Activated CD4-positive, alpha-beta T cell treated with anti-CD3 and anti-CD28 coated beads for 36 hours (primary cell): ENCODE measurements at places on chromosomes 2 and 18.
A peak's percentile ranks its signal among the peaks of the same experiment; 100 is the strongest.

DNA sequence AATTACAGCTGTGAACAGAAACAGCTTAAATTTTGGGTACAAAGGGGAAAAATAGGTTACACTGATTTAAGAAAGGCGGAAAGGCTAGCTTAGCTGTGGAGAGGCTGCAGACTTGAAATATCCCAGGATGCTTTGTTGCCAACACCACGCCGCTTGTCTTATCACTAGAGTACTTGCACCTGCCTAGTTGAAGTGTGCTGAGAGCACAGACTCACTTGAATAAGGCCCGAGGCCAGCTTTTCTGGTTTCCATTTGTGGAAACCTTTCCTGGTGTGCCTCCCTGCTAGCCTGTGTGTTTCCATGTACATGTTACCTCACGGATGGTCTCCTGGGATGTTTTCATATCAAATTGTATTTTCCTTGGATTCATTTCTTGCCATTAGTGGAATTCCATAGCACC is 3.2 kb downstream of the CABLES1 start:
- H3K4me3 ChIP-seq = no peak overlapping the region
- H3K4me1 ChIP-seq = peaks cover 17% of the 10 kb centered on the region
- H3K36me3 ChIP-seq = no peaks in the 10 kb centered on the region
- DNase-seq = no peak
- no peak overlapping the region for H3K27ac ChIP-seq

DNA sequence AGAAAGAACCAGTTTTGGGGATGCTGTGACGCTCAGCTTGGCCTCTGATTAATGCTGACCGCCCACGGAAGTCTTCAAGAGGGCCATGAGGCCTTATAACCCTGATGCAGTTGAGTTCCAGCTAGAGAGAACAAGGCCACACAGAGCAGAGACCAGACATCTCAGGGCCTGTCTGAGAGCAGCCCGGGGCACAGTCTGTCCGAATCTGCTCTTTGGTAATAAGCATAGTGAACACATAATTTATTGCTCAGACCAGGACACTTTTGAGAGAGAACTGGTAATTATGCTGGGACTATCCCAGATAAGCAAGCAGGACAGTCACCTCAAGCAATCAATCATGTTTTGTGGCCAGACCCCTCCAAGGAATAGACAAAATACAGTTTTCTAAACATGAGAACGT is 68.5 kb downstream of the STPG4 start:
- peaks cover 3% of the 10 kb centered on the region for H3K4me1 ChIP-seq
- no peak for DNase-seq
- no peaks in the 10 kb centered on the region for H3K27me3 ChIP-seq
- no peak overlapping the region for H3K4me3 ChIP-seq

GRCh38 chr2:24618144-24618543 is 127.1 kb downstream of the NCOA1 start:
- H3K27ac ChIP-seq = no peak overlapping the region
- no peaks in the 10 kb centered on the region for H3K27me3 ChIP-seq
- peaks cover 28% of the 10 kb centered on the region for H3K4me1 ChIP-seq
- no peak overlapping the region for H3K4me3 ChIP-seq
- no peak for DNase-seq

- H3K27me3 ChIP-seq = peaks cover 3% of the 10 kb centered on the region
- H3K4me1 ChIP-seq = peaks cover 26% of the 10 kb centered on the region
- H3K4me3 ChIP-seq = no peak overlapping the region
These were observed 212.3 kb downstream of the BCL2 start for GRCh38 chr18:63107171-63107845.

GRCh38 chr2:158995677-158996049 is 27.2 kb downstream of the TANC1 start:
- peaks cover 2% of the 10 kb centered on the region for H3K4me1 ChIP-seq
- DNase-seq = no peak
- H3K4me3 ChIP-seq = no peak overlapping the region
- no peaks in the 10 kb centered on the region for H3K36me3 ChIP-seq
- H3K27ac ChIP-seq = no peak overlapping the region

DNA sequence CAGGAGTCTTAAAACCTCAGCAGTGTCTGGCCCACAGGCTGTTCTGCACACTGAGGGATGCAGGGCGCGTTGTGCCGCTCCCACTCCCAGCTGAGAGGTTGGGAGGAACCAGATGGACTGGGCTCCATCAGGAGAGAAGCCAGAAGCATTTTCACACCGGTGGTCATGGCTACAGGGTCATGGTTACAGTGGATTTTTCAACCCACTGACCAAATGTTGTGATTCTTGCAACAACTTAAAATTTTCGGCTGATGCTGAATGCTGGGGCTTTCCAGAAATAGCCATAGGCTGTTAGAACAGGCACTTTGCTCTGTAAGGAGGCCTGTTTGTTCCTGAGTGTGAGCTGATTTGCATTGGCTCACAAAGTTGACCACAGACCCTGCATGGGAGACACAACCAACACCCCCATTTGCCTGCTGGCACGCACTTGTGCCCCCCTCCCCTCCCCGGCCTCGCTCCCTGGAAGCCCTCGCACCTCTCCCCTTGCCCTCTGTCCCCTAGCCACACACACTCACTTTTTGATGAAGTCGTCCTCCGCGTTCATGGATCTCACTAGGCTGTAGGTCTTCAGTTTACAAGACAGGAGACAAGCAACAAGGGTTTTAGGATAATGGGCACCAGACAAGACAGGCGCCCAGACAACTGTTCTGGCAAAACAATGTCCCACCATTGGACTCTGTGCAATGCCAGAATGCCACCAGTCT is 3.4 kb downstream of the LPIN1 start:
- H3K4me1 ChIP-seq = peaks cover 84% of the 10 kb centered on the region
- peaks cover 3% of the 10 kb centered on the region for H3K36me3 ChIP-seq
- H3K27ac ChIP-seq = peak overlapping the region; percentile 86
- no peak for DNase-seq
- peak overlapping the region; percentile 47 for H3K4me3 ChIP-seq
- H3K27me3 ChIP-seq = no peaks in the 10 kb centered on the region

DNA sequence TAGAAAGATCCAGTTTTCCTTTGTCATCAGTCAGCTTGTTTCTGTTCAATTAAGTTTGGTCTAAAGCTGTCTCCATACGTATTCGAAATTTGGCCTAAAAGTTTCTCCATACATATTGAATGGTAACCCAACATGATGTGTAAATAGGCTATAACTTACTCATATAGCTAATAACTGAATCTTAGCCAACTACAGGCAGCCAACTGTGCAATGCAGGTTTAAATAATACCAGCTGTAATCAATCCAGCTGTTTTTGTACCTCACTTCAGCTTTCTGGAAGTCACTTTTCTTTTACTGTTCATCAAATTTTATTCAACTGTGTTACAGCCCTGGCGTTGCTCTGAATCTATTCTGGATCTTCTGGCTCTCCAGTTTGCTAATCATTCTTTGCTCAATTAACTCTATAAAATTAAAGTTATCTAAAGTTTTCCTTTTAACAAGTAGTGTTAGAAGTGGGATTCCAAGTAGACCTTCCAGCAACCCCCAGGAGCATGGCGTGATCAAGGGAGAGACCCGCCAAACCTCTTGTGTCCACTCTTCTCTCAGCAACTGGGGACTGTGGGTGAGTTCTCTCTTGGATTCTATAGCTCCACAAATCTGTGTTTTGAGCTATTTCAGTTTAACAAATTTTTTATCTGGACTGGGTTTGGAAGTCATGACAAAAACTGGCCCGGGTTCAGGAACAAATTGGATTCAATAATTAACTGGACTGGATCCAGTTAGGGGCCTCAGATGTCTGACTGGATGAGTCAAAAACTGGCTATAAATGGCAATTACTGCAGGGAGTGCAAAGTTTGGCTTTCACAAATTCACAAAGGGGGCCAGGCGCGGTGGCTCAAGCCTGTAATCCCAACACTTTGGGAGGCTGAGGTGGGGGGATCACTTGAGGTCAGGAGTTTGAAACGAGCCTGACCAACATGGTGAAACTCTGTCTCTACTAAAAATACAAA is 329.7 kb upstream of the ST6GAL2 start:
- no peak overlapping the region for H3K27ac ChIP-seq
- DNase-seq = no peak
- H3K4me3 ChIP-seq = no peak overlapping the region
- H3K27me3 ChIP-seq = no peaks in the 10 kb centered on the region

DNA sequence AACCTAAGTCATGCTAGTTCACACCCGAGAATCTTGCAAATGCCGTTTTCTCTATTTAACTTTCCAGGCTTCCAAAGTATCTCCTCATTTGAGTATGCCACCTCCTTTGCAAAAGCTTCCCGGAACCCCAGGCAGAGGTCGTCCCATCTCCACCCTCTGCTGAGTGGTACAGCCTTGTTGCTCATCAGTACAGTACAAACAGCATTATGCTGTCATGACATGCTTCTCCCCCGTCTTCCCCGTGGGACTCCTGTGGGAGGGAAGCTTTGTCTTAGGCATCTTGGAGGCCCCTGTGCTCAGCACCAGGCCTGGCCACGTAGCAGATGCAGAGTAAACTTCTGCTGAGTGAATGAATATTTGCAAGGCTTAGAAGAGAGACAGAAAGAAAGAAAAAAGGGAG is 102.7 kb downstream of the CDCA7 start:
- H3K4me1 ChIP-seq = no peaks in the 10 kb centered on the region
- H3K36me3 ChIP-seq = no peaks in the 10 kb centered on the region
- no peak overlapping the region for H3K4me3 ChIP-seq
- DNase-seq = no peak
- H3K27me3 ChIP-seq = peaks cover 7% of the 10 kb centered on the region

- H3K4me3 ChIP-seq = no peak overlapping the region
- no peaks in the 10 kb centered on the region for H3K36me3 ChIP-seq
- no peaks in the 10 kb centered on the region for H3K4me1 ChIP-seq
- DNase-seq = no peak
- H3K27ac ChIP-seq = no peak overlapping the region
- peaks cover 21% of the 10 kb centered on the region for H3K27me3 ChIP-seq
These were observed 194.3 kb upstream of the ARL4C start for GRCh38 chr2:234691214-234691575.

GRCh38 chr18:48215876-48216638 is 193.1 kb downstream of the ZBTB7C start:
- H3K27me3 ChIP-seq = no peaks in the 10 kb centered on the region
- H3K27ac ChIP-seq = no peak overlapping the region
- H3K36me3 ChIP-seq = no peaks in the 10 kb centered on the region
- H3K4me3 ChIP-seq = no peak overlapping the region

DNA sequence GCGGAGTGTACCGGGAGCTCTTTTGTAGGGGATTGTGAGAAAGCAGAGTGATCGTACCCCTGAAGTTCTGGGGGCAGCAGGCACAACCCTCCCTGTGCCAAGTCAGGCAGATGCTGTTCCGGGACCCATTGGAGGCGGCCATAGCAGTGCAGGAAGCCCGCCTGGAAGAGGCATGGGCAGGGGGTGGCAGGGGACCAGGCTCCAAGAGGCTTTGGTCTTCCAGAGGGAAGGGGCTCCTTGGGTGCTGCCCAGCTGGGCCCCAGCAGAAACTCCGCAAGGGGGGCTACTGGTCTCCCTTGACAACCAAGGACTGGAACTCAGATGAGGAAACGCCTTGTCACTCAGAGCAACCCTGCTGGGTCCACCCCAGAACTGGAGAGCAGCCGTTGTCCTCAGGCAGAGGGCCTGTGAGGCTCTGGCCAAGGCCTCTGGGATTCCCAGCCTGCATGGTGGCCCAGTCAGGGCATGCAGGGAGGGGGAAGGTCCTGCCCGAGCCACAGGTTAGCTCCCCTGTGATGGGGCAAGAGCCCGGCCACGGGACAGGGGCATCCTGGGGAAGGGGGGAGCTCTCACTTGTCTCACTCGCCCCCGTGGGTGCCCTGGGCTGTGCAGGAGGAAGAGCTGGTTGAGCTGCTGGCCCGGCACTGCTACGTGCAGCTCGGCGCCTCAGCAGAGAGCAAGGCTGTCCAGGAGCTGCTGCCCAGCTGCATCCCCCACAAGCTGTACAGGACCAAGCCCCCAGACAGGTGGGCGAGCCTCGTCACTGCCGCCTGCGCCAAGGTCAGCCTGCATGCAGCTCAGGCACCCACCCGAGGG is 21.0 kb upstream of the GPR17 start:
- H3K27me3 ChIP-seq = no peaks in the 10 kb centered on the region
- no peak overlapping the region for H3K27ac ChIP-seq
- no peak overlapping the region for H3K4me3 ChIP-seq
- no peak for DNase-seq
- H3K36me3 ChIP-seq = no peaks in the 10 kb centered on the region
- H3K4me1 ChIP-seq = no peaks in the 10 kb centered on the region

DNA sequence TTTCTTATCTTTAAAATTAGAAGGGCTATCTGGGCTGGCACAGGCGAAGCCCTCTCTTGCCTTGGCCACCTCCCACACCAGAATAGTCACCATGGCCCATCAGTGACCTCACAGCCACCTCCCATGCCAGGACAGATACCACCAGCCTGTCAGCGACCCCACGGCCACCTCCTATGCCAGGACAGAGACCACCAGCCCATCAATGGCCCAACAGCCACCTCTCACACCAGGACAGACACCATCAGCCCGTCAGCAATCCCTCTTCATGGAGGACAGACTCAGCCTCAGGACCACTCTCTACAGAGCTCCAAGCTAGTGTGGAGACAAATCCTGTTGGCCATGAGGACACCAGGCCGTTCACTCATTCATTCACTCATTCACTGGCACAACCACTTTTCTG is 74.6 kb downstream of the ASB1 start:
- no peak overlapping the region for H3K4me3 ChIP-seq
- H3K4me1 ChIP-seq = no peaks in the 10 kb centered on the region
- DNase-seq = no peak
- no peaks in the 10 kb centered on the region for H3K36me3 ChIP-seq

DNA sequence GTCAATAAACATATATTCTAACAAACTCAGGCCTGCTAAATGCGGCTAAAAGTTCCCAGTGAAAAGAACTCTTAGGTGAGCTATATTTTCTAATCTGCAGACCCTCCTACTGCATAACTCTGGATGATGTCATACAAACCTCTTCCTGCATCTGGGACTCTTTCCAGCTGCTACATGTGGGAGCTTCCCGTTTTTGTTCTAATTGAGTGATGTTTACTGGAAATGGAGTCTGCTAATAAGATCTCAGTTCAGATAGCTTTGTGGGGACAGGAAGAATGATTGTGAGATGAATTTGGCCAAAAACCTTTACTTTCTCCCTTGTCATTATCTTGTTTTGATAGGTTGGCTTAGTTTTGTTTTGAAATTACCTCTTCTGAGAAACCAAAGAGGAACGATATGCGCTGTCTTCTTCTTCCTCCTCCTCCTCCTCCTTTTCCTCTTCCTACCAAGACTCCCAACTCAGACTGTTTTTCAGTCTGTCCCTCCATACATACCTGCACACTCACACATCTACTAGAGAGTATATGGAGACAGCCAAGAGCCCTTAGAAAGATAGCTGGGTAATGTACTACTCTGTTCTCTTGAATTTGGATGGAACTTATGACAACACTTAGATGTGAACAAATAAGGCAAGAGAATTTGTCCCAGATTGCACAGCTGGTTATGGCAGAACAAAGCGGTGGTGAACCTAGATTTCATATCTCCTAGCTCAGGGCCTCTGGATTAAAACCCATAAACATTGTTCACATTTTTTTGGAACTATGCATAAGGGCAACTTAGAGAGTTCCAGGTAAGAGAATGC is 39.8 kb upstream of the AAK1 start:
- peak overlapping the region; percentile 63 for H3K4me3 ChIP-seq
- peaks cover 3% of the 10 kb centered on the region for H3K36me3 ChIP-seq
- H3K27ac ChIP-seq = peak overlapping the region; percentile 87
- DNase-seq = no peak
